Hypothalamus (tissue), 51 donors: ENCODE measurements at places on chromosomes 7 and 10.

GRCh38 chr7:17498230-17498629, 199.8 kb downstream of the AHR start:
- DNase-seq: no peak

GRCh38 chr10:73039635-73040034, 57.0 kb downstream of the P4HA1 start:
- no peak for DNase-seq

DNA sequence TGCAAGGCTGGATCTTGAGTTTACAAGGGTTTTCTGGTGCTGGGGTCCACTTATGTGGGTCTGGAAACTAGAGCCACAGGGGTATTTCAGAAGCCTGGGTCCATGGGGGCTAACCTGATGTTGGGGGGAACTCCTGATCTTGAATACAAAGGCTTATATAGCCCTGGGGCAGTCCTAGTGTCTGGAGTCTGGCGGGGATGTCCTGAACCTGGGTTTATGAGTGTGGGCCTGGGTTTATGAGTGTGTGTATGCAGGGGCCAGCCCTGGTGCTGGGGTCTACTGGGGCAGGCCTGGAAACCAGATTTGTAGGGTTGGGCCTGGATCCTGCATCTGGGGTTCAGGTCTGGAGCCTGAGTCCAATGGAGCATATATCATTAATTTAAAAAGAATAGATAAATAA, 146.5 kb upstream of the C1GALT1 start:
- no peak for DNase-seq

- DNase-seq: no peak
These were observed 186.8 kb upstream of the NEBL start for GRCh38 chr10:21083861-21084260.
